ENCODE measurements at places on chromosomes 4 and X.

- no peak for DNase-seq
Observed at GRCh38 chrX:15016051-15016450, 142.8 kb downstream of the MOSPD2 start.

DNA sequence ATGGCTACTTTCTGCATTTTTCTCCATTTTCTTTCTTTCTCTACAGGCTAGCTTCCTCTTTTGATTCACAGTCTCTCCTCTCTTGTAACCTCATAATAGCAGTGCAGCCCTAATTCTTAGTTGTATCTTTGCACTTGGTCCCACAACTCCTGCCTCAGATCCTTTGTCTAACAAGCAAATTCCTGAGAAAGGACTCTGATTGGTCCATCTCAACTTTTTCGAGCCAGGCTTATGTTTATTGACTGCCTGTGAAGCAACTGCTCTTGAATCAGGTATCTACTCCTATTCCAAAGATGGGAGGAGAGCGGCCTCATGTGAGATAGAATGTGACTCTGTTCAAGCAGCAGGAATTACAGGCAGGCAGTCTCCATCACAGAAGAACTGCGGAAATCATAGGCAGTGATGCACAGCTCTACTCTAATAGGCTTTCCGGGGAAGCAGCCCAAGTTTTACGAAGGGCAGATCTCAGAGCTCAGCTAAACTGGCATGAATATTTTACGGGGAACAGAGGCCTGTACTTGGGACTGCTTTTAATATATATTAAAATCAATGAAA lies 123.5 kb downstream of the GABRB1 start:
- no peak for DNase-seq

- no peak for DNase-seq
Observed at GRCh38 chrX:98299785-98300184, 1416.1 kb downstream of the RPA4 start.

DNA sequence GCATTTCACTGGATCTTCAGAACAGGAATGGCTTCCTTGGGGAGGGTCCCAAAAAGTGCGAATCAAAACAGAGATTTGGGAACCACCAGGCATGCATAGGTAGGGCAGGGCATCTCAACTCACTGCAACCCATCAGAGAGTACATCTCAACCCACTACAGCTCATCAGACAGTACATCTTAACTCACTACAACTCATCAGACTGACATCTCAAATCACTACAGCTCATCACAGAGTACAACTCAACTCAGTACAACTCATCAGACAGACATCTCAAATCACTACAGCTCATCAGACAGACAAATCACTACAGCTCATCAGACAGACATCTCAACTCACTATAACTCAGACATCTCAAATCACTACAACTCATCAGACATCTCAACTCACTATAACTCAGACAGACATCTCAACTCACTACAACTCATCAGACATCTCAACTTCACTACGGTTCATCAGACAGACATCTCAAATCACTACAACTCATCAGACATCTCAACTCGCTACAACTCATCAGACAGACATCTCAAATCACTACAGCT lies 47.5 kb upstream of the CLDN34 start:
- DNase-seq: no peak
